Chondrocyte (in vitro differentiated cells): ENCODE measurements at places on chromosomes 6 and 20. TPM values are rescaled to one million over a fixed set of nuclear protein-coding genes. Genes with fewer than 3 reads are reported as not detected.

- no peak for DNase-seq
- no peak overlapping the region for H3K27ac ChIP-seq
- H3K4me3 ChIP-seq = no peak overlapping the region
- no peaks in the 10 kb centered on the region for H3K4me1 ChIP-seq
- peaks cover 28% of the 10 kb centered on the region for H3K27me3 ChIP-seq
Observed at GRCh38 chr6:40550202-40551101, 36.7 kb downstream of the LRFN2 start.

GRCh38 chr6:132096245-132096644 lies 145.1 kb upstream of the CCN2 start:
- no peaks in the 10 kb centered on the region for H3K27me3 ChIP-seq
- DNase-seq = no peak
- no peak overlapping the region for H3K27ac ChIP-seq

DNA sequence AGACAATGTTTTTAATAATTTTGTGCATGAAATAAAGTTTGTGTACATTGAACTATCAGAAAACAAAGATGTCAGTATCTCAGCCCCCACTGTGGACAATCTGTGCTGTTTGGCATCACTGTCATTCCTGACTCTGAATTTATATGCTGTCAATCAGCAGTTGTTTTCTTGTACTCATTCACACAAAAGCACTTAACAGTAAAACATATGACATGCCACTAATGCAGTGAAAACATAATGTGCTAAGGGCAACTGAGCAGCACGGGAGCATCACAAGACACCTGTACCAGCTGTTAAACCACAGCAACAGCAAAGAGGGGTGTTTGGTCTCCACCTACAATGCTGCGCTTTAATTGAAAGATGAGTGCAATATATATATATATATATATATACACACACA lies 647.8 kb upstream of the SLC35B3 start:
- no peaks in the 10 kb centered on the region for H3K27me3 ChIP-seq
- H3K36me3 ChIP-seq = no peaks in the 10 kb centered on the region
- DNase-seq = no peak
- peaks cover 6% of the 10 kb centered on the region for H3K4me1 ChIP-seq
- H3K4me3 ChIP-seq = no peak overlapping the region
- H3K27ac ChIP-seq = no peak overlapping the region

GRCh38 chr6:111687652-111688051 lies 82.0 kb upstream of the TRAF3IP2 start:
- no peak for DNase-seq
- no peaks in the 10 kb centered on the region for H3K27me3 ChIP-seq
- no peak overlapping the region for H3K27ac ChIP-seq
- peaks cover 38% of the 10 kb centered on the region for H3K4me1 ChIP-seq
- H3K4me3 ChIP-seq = no peak overlapping the region

GRCh38 chr20:528923-529604 lies 14.5 kb downstream of the CSNK2A1 start:
- H3K27ac ChIP-seq = peak overlapping the region; percentile 85
- peaks cover 39% of the 10 kb centered on the region for H3K4me1 ChIP-seq
- DNase-seq = no peak

DNA sequence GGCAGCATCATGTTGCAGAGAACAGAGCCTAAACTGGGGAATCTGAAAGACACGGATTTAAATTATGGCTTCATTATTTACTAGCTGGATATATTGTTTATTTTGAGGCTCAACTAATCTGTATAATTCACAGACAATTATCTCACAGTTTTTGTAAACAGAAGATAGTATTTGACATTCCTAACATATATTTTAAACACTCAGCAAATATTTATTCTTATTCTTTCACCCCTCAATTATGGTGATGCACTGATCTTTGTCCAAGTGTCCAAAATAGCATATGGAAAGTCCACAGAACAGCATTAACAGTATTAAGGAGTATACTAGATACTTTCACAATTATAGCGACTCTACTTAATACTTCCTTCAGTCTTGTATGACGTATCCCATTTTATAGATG lies 257.0 kb downstream of the ADGRG6 start:
- no peaks in the 10 kb centered on the region for H3K4me1 ChIP-seq
- no peaks in the 10 kb centered on the region for H3K36me3 ChIP-seq
- H3K27ac ChIP-seq = no peak overlapping the region
- no peaks in the 10 kb centered on the region for H3K27me3 ChIP-seq
- H3K4me3 ChIP-seq = no peak overlapping the region

GRCh38 chr6:142165227-142165626 lies 18.2 kb downstream of the VTA1 start:
- H3K4me1 ChIP-seq = peaks cover 23% of the 10 kb centered on the region
- peaks cover 6% of the 10 kb centered on the region for H3K36me3 ChIP-seq

GRCh38 chr20:47232518-47232917 lies 124.0 kb downstream of the ZMYND8 start:
- no peaks in the 10 kb centered on the region for H3K27me3 ChIP-seq
- H3K36me3 ChIP-seq = peaks cover 16% of the 10 kb centered on the region
- H3K4me1 ChIP-seq = peaks cover 27% of the 10 kb centered on the region

DNA sequence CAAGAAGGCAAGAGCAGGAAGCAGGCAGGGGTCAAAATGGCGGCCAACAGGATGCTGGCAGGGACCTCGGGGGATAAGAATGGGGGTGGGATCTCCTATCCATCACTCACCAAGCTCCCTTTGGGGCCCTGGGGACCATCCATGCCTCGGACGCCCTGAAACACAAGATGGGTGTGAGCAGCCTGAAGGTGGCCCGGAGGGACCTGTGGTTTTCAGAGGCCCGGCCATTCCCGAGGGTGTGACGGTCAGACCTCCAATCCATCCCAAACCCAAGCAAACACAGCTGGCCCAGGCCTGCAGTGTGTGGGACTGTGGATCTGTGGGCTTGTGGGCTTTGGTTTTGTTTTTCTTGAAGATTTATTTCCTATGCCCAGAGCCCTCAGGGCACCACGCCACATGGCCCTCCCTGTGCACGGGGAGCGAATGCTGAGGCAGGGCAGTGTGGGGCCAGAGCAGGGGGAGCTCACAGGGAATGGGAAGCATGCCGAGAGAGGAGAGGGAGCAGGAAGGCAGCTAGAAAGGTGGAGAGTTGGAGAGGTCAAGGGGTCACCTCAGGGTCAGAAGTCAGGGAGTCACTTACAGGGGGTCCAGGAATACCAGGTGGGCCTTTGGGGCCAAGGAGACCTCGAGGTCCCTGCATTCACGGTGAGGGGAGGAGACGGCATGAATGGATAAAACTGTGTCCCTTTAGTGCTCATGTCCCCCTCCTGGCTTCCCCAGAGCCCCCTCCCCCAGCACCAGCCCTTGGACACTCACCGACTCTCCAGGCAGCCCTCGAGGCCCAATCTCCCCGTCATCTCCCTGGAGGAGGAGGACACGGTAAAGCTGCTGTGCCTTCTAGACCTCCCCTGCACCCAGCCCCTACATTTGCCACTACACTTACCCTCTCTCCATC lies 14.5 kb downstream of the COL11A2 start:
- peaks cover 10% of the 10 kb centered on the region for H3K4me1 ChIP-seq

DNA sequence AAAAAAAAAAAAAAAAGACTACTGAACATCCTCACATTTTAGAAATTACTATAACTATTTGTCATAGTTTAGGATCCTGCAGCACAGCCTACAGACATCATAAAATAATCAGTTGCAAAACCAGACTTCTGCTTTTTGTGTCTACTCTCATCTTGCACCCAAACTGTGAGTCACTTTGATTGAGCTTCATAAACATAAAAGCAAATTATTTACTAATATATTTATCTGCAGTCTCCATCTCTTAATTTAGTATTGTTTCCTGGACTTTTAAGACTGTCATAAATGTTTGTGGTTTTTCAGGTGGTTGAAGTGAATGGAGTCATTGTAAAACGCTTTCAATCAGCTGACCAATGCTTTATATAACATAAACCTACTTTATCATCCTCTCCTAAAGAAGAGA lies 14.8 kb upstream of the CALHM6 start:
- peaks cover 64% of the 10 kb centered on the region for H3K4me1 ChIP-seq
- H3K36me3 ChIP-seq = no peaks in the 10 kb centered on the region
- no peaks in the 10 kb centered on the region for H3K27me3 ChIP-seq
- H3K4me3 ChIP-seq = no peak overlapping the region
- DNase-seq = no peak

DNA sequence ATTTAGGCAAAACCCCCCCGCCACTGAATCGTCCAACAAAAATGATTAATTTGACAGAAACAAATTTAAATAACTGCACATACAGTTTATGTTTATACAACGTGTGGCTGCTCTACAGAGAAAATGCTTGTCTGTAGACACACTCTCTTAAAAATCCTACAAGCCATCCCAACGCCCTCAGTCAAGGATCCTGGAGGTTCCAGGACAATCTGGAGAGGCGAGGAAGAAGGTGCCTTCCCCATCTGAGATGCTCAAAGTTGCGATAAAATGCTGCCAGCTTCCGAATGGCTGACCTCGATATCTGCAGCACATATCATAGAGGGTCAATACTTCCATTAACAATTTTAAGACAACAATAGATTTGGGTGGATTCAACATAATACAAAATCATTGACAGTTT lies 25.3 kb downstream of the ZNF217 start:
- H3K27ac ChIP-seq = no peak overlapping the region
- no peaks in the 10 kb centered on the region for H3K4me1 ChIP-seq
- H3K4me3 ChIP-seq = no peak overlapping the region

DNA sequence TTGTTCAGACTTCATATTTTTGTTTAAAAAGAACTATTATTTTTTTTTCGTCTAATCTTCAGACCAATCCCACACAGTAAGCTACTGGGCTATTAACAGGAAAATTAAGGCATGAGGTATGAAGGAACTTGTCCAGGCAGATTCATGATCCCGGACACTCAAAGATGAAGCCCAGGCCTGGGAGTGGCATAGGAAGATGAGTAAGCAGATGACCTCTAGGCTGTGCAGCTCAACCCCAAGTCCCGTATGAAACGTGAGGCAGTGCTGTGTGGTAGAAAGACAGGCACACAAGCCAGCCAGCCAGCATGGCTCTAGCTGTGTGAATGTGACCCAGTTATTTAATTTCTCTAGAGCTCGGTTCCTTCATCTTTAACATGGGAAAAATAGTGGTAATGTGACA lies 231.9 kb downstream of the CLIC5 start:
- H3K27me3 ChIP-seq = no peaks in the 10 kb centered on the region
- no peak for DNase-seq
- H3K4me3 ChIP-seq = no peak overlapping the region

GRCh38 chr20:9206486-9206885 lies 137.6 kb downstream of the PLCB4 start:
- DNase-seq = no peak
- no peak overlapping the region for H3K27ac ChIP-seq
- peaks cover 22% of the 10 kb centered on the region for H3K4me1 ChIP-seq
- H3K27me3 ChIP-seq = no peaks in the 10 kb centered on the region
- no peak overlapping the region for H3K4me3 ChIP-seq
- H3K36me3 ChIP-seq = no peaks in the 10 kb centered on the region

DNA sequence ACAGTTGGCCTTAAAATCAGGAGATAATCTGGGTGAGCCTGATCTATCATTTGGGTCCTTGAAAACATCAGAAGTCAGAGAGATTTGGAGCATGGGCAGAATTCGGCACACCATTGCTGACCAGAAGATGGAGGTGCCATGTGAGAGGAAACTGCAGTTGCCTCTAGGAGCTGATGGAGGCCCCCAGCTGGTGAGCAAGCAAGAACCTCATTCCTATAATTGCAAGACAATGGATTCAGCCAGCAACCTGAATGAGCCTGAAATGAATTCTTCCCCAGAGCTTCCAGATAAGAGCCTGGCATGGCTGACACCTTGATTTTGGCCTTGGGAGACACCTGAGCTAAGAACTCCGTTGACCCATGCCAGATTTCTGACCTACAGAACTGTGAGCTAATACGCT lies 76.3 kb upstream of the FYN start:
- DNase-seq = no peak
- H3K4me3 ChIP-seq = no peak overlapping the region
- no peaks in the 10 kb centered on the region for H3K27me3 ChIP-seq
- no peaks in the 10 kb centered on the region for H3K36me3 ChIP-seq
- no peak overlapping the region for H3K27ac ChIP-seq

GRCh38 chr6:1099264-1099663 lies 212.6 kb upstream of the FOXQ1 start:
- H3K4me1 ChIP-seq = peaks cover 23% of the 10 kb centered on the region
- H3K4me3 ChIP-seq = no peak overlapping the region
- DNase-seq = no peak
- no peak overlapping the region for H3K27ac ChIP-seq
- peaks cover 14% of the 10 kb centered on the region for H3K27me3 ChIP-seq

- H3K27me3 ChIP-seq = no peaks in the 10 kb centered on the region
- no peak for DNase-seq
- H3K36me3 ChIP-seq = peaks cover 3% of the 10 kb centered on the region
Observed at GRCh38 chr6:138454981-138455706, 44.1 kb downstream of the NHSL1 start.

GRCh38 chr6:28776269-28777146 lies 147.3 kb downstream of the TRIM27 start:
- no peak for DNase-seq
- H3K27ac ChIP-seq = no peak overlapping the region
- peaks cover 5% of the 10 kb centered on the region for H3K4me1 ChIP-seq
- H3K36me3 ChIP-seq = no peaks in the 10 kb centered on the region
- peaks cover 91% of the 10 kb centered on the region for H3K27me3 ChIP-seq

DNA sequence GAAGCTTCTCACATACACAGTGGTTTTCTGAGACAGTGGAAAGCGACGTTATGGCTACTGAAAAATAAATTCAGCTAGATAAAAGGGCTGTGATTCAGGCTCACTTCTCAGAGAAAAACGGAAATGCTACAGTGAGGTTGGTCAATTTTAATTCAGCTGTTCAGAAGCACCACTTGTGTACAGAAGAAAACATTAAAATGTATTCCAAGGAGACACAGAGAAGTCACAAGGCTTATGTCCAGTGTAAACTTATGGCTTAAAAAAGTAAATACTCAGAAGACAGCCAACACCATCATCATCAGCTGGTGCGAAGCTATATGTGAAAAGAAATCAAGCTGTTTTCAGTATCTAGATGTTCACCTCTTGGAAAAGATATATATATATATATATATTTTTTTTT lies 68.6 kb downstream of the ABHD12 start:
- no peak overlapping the region for H3K4me3 ChIP-seq
- H3K27me3 ChIP-seq = no peaks in the 10 kb centered on the region
- no peak for DNase-seq

PRKN gene
- 5.1 to 8.7 TPM (median 5.7 TPM) in 3 replicates for total RNA-seq

TSBP1 gene
- not detected in 3 replicates for total RNA-seq

CD109 gene
- total RNA-seq = 25.4 to 33.1 TPM (median 26.0 TPM) in 3 replicates

PGC gene
- total RNA-seq = not detected in 3 replicates

PLEKHG1 gene
- 0.87 to 3.7 TPM (median 1.8 TPM) in 3 replicates for total RNA-seq

SNRPB2 gene
- 43.0 to 47.9 TPM (median 44.3 TPM) in 3 replicates for total RNA-seq

KIAA1755 gene
- total RNA-seq = 17.6 to 18.8 TPM (median 17.8 TPM) in 3 replicates
